ENCODE measurements at places on chromosomes 3 and 15.
A peak's percentile ranks its signal among the peaks of the same experiment; 100 is the strongest.

DNA sequence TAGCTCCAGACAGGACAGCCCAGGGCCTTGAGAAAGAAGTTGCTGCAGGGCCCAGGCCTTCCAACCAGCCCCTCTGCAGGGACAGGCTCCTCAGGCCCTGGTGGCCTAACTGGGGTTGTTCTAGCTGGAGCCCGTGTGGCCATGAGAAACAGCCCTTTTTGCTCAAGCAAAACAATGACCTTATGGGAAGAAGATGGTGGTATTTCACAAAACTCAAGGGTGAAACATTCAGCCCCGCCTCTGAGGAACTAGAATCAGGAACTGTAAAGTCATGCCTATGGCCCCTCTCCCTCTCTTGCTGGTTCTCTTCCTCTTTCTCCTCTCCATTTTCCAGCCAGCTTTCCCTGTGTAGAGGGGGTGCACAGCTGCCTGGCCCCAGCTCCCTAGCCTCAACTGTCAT, 273.3 kb downstream of the RPLP1 start:
- DNase-seq, result no peak

- DNase-seq, result no peak
These were observed 159.2 kb downstream of the TPRG1 start for GRCh38 chr3:189331002-189331418.

DNA sequence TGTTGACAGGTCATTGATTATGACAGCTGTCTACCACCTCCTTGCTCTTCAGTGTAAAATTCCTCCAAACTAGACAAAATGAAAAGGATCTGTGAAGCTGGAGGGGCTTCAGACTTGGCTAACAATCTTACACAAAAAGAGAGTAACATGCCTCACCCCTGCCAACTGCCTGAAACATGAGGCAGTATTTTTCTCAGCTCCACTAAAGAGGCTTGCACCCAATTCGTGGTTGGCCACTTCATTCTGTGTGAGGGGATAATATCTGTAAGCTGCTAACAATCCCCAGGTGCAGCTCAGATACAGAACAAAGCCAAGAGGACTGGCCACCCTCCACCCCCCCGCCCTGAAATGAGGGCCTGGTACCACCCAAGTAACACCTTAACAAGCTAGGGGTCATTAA, 2.8 kb downstream of the MB21D2 start:
- DNase-seq, result no peak

- DNase-seq, result no peak
These were observed 21.7 kb upstream of the PLXND1 start for GRCh38 chr3:129628169-129628522.

GRCh38 chr15:36585774-36586173, 6.3 kb downstream of the CDIN1 start:
- no peak for DNase-seq

DNA sequence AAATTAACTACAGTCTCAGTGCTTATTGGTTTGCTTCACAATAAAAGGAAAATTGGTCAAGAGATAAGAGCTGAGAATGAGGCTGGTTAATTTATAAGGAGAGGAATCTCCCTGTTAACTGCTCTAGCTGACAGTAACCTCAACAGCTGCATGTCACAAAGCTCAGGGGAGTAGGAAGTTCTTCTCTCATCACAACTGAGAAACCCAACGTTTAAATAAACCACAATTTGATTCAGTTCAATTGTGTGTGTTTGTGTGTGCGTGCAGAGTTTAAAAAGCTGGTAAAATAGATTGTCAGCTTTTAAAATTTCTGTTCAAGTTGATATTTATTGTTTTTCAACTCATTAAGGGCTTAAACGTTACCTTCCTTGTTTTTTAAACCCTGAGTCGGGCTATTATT, 3.5 kb upstream of the TGFBR2 start:
- no peak for DNase-seq

DNA sequence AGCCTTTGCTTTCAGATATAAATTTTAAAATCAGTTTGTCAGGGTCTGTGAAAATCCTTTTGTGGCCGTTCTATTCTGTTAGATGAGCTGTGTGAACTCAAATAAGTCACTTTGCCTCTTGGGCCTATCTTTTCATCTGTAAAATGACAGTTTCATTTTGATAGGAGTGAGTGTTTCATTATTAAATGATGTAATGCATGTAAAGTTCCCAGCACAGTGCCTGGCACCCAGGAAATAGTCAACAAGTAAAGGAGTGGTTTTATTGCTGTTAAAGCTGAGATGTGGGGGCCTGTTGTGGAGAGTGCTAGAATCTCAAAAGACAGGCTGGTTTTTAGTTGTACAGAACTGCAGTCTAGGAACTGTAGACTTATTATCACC, 394.5 kb upstream of the CFAP20DC start:
- DNase-seq, result no peak

DNA sequence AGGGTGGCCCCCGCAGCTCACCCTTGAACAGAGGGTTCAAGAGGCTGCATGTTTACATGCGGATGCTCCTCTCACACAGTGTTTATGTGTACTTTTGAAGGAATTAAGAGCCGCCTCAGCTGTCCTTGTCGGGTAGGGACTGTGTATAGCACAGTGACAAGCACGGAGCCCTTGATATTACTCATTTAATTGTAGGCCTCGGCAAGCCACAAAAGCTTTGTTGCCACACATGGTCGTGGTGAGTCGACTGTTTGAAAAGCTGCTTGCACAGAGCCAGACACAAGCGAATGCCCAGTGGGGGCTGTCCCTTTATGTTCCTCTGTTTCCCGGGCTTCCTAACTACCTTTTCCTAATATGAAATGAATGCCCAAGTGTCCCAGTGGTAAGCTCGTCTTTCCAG, 4.5 kb downstream of the ESYT3 start:
- DNase-seq, result no peak

DNA sequence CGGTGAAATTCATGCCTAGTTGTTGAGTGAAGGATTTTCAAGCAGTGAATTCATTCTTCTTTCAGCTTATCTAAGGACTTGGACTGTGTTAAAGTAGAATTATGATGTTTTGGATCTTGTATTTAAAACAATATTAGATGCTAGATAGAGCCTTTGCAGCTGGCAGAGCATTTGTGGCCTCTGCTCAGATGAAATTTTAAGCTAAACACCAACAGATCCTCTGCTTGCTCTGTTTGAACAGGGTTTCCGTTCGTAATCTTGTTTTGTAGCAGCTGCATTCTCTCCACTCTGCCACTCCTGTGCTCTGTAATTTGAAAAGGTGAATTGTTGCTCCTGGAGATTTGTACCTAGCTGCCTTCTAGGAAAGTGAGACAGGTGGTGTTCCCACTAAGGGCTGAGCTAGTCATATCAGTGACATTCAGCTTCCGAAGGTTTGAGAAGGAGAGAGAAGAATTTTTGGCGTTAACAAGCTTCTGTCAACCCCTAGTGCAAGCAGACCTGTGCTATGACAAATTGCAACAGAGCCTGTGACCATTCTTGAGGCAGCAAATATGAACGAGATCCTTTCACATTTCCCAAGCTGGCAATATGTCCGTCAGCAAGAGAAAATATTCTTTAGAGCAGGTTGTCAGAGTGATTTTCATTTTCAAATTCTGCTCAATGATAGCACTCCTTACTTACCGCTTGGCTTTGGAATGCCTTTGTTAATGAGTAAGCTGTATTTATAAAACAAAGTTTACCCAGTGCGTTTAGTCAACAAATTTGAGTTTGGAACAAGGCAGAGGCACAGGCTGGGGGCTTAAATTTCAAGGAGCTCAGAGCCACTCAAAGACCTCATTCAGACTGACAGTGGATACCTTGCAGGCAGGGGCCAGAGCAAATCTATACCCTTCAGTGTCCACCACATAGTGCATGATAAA, 5.3 kb downstream of the CHST2 start:
- DNase-seq, result no peak

- no peak for DNase-seq
These were observed 127.4 kb downstream of the ATP8B4 start for GRCh38 chr15:49991587-49991986.

- peak; percentile 92 for DNase-seq
These were observed at the start of gene AMOTL2 for GRCh38 chr3:134374105-134374790. Gene AMOTL2 (minus strand): TSS chr3:134374447. CDS start chr3:134371433, 3,014 bp downstream.

DNA sequence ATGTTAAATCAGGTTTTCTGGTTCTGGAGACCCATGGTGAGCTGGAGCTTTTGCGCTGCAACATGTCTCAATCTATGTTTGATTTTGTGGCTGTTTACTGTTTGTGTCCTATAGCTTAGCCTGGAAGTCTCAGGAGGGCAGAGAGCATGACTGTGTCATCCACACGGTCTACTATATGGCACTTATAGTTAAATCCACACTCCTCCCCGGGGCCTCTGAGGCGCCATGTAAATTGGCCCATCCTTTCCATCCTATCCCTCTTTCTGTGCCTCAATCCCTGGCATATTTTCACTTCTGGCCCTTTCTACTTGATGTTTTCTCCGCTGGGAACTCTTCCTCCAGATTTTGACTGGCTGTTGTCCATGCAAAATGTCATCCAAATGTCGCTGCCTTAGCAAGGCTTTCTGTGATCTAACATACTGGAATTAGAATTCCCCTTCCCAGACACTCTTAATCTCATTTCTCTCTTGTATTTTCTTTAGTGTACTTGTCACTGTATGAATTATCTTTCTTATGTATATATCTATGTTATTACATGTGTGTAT, 560.8 kb upstream of the RGMA start:
- peak; percentile 22 for DNase-seq

GRCh38 chr15:39622660-39623516, 42.0 kb downstream of the THBS1 start:
- no peak for DNase-seq

- DNase-seq, result no peak
These were observed 7.2 kb upstream of the DYNC1LI1 start for GRCh38 chr3:32577581-32578556.

DNA sequence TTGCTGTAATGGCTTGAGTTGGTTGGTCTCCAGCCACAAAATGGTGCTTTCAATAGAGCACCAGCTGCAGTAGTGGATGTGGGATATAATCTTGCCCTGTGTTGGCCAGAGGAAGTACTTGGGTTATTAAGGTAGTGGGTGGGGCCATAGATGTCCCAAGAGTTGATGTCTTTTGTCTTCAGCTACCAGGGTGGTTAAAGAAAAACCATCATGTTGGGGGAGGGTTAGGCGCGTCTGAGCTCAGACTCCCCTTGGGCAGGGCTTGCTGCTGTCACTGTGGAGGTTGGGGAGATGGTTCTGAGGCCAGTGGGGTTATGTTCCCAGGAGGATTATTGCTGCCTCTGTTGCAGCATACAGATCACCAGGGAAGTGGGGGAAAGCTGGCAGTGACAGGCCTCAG, 46.9 kb upstream of the GADL1 start:
- DNase-seq, result no peak

DNA sequence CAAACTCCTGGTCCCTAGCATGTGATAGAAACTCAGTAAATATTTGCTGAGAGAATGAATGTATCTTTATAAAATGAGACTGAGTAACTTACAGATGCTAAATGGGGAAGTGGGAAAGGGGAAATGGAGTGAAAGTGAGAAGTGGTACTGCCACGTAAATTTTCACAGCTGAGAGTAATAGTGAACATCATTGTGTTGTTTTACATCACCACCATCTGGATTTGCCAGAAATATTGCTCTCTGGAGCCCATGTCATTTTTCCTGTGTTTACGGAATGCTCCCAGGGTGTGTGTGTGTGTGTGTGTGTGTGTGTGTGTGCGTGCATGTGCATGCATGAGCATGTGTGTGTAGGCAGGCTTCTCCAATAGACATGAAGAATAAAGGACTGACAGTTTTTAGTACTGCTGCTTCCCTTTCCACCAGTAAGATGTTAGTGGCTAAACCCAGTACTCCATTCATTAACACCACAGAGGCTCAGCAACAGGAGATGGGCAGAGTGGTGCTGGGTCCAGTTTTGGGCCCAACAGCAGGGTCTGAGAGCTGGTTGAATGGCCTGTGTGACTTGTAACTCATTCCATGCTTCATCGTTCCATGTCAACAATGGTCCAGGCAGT, 57.3 kb downstream of the DIPK2A start:
- DNase-seq, result peak; percentile 13

DNA sequence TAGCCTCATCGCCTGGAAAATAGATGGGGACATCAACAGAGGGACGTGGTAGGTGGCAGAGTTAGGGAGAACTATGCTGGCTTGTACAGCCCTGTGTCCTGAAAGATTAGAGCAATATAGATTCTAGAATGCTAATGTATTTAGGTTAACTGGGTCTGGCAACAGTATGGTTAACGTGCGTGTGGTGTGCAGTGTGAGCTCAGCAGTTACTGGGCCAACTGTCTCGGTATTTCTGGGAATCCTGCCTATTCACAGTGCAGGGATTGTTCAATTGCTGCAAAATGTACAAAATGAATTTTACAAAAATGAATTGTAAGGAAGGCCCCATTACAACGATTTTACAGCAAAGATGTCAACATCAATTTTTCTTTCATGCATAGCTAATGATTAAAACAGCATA, 20.6 kb downstream of the MEIS2 start:
- DNase-seq, result no peak

- no peak for DNase-seq
These were observed 48.7 kb upstream of the WDR72 start for GRCh38 chr15:53808058-53808706.

- no peak for DNase-seq
These were observed 32.3 kb downstream of the CHDH start for GRCh38 chr3:53813876-53814275.

GRCh38 chr3:173103469-173103868, 37.6 kb downstream of the SPATA16 start:
- DNase-seq, result no peak

- no peak for DNase-seq
These were observed 133.8 kb downstream of the MOBP start for GRCh38 chr3:39601241-39601640.

Measured in heart right ventricle (tissue), 16 donors.